SK-N-SH treated with all-trans-retinoic acid at 6 μM for 48 hours (cell line): ENCODE measurements at places on chromosomes 3 and 15.

DNA sequence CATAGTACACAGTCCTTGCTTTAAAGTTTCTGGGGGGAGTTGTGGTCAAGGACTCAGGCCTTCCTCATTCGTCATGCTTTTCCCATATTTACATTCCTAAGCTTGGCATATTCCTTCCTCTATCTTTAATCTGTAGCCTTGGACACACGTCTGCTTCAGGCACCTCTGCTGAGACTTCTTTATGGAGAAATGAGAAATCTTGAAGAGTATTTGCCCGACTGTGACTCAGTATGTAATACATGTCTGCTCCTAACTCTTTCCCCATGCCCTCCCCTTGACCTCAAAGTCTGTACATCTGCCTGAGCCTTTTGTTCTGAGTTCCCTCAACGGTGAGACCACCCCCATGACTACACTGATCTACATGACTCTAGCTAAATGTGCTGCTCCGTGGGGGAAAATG is 246.1 kb downstream of the SI start:
- no peak for ATAC-seq

DNA sequence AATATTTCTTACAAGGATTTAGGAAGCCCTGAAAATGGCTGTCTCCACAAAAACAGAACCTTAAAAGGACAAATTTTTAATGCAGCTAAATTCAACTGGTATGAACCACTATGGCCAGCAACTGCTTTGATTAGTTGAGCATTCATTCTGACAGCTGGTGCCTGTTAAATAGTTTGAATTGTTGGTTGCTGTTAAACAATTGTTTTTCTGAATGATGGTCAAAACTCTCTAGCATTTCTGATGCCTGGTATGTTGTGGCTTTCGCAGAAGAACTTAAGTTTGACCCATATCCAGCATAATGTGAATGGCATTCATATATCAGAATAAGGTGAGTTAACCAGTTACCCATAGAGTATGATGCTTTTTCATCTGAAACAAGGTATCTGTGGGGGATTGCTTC is 138.4 kb downstream of the MEIS2 start:
- ATAC-seq = peak; percentile 31

- no peak for ATAC-seq
Measured at GRCh38 chr15:94265982-94266381, 34.6 kb downstream of the MCTP2 start.

GRCh38 chr3:187798531-187799530 is 53.6 kb upstream of the BCL6 start:
- peak; percentile 22; the same call in 1 of the 3 replicates for ATAC-seq

DNA sequence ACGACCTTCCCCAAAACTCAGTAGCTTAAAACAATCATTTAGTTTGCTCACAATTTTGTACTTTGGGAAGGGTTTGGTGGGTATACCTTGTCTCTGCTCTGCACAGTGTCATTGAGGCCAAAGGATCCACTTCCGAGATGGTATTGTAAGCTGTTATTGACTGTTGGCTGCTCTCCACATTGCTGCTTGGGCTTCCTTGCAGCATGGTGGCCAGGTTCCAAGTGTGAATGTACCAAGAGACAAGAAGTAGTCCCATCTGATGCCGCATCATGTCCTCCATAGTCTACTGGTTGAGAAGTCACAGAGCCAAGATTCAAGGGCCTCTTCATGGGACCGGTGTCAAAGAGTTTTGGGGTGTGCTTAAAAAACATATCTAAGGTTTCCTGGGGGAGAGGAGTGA is 268.5 kb downstream of the PLCL2 start:
- no peak for ATAC-seq

DNA sequence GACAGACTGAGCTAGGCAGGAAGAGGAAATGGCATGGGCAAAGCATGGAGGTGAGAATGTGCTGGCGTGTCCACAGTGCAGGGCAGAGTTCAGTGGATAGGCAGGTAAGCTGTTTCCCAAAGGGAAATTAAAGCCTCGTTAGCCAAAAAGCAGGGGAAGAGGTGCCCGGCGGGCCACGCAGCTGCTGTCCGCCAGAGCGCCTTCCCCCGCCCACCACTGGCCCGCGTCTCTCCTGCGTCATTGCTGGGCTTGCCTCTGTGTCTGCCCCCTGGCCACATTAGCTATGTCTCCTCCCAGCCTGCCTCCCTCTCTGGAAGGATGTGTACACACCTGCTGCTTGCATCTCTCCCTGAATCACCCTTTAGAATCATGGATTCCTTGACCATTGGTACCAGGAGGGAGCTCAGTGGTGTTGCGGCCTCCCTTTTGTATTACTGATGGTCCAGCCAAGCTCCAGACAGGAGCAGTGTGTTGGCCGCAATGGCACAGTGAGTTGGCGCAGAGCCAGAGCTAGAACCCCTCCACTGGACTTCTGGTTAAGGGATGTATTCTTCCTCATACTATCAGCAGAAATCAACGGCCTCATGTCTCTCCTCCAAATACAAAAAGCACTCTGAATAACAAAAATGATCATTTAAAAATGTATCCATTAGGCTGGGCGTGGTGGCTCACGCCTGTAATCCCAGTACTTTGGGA is 26.6 kb downstream of the SLC28A1 start:
- no peak for ATAC-seq

DNA sequence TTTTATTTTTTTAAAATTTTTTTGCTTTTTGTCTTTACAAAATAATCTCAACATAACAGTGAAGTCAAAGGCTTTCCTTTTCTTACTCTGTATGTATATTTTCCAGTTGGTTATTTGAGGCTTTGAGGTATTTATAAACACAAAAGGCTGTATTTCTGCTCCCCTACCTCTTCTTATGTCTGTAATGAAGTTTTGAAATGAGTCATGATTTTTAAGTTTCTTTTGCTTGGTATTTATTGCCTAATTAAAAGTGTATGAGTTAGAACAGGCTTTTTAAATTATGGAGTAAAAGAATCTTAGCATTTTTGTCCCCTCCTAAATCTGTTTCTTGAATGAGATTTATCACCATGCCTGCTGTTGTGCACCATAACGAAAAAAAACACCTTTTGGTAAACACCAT is 66.0 kb downstream of the DCUN1D1 start:
- no peak for ATAC-seq

DNA sequence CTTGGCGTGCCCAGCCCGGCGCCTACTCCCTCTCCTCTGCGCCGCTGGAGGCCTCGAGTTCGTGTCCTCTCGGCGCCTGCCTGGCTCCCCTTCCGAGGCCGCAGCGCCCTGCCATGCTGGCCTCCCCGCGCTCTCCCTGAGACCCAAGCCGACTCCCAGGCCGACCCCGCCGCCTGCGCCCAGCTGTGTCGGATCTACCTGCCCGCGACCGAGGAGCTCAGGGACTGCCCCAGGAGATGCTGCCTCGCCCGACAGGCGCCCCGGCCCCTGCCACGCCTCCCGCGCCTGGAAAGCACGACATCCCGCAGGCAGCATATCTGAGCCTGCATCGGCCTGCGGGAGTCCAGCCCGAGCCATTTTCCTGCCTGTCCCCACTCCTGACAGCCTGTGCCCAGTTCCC is 16.1 kb downstream of the PAQR9 start:
- ATAC-seq = peak; percentile 62

DNA sequence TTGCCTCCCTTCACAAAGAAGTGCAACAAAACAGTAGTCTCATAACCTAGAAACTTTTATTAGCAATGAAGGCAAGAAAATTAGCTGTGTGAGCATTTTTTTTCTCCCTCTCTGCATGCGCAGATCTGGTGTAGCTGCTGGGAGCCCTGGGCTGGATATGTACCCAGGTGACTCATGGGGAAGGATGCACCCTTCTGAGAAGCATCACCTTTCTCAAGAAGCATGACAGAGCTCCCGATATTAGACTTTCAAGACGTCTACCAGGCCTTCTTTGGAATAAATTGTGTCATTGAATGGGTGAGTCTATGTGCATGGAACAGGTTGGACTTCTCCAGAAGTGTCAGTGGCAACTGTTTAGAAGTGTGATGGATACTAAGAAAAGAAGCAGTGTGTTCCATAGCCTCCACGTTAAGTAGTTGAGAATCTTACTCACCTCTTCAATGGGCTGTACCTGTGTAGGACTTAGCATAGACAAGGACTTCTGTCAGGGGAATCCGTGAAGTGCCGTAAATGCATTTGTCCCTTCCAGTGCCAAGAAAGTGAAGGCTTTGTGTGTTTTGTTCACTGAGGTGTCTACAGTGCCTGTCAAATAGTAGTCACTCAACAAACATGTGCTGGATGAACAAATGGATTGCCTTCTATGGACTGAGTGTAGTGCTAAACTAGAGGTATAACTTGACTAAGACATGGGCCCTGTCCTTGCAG is 47.7 kb upstream of the RASGRP1 start:
- no peak for ATAC-seq

DNA sequence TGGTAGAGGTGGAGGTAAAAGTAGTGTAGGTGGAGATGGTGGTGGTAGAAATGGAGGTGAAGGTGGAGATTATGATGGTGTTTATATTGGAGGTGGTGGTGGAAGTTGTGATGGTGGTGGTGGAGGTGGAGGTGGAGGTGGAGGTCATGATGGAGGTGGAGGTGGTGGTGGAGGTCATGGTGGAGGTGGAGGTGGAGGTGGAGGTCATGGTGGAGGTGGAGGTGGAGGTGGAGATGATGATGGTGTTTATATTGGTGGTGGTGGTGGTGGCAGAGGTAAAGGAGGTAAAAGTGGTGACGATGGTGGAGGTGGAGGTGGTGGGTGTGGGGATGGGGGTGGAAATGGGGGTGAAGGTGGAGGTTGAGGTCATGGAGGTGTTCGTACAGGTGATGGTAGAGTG is 107.8 kb downstream of the ASB7 start:
- no peak for ATAC-seq

DNA sequence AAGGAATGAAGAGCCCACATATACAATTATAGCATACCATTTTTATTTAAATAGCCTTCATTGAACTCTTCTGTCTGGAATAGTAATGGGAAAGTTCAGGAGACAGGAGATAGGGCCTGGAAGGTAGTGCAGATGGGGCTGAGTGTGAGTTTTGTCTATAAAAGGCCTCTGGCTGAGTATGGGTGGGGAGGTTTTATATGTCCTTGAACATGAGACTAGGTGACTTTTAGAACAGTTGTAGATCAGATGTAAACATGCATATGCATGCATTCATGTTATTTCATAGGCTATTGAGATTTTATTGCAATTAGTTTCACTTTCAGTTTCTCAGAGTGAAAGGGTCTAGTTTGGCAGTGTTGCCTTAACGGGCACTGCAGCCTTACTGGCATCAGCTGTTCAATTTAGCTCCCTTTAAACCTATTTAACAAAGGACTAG is 27.1 kb downstream of the CGGBP1 start:
- ATAC-seq = peak; percentile 83

- peak; percentile 92 for ATAC-seq
Measured at GRCh38 chr3:114299421-114299820, 5.6 kb downstream of the TIGIT start.

GRCh38 chr3:87167628-87168456 is 59.3 kb upstream of the CHMP2B start:
- peak; percentile 80; the same call in 2 of the 3 replicates for ATAC-seq

DNA sequence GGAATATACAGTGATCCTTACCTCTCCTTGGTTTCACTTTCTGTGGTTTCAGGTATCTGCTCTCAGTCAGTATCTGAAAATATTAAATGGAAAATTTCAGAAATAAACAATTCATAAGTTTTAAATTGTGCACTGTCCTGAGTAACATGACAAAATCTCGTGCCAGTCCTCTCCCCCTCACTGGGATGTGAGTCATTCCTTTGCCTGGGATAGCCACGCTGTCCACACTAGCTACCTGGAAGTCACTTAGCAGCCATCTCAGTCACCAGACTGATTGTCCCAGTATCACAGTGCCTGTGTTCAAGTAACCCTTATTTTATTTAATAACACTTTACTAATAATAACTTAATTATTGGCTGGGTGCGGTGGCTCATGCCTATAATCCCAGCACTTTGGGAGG is 15.3 kb upstream of the KLHL25 start:
- ATAC-seq = peak; percentile 47; the same call in 1 of the 3 replicates
